HFF-Myc (cell line): ENCODE measurements at places on chromosomes 5 and 9.

DNA sequence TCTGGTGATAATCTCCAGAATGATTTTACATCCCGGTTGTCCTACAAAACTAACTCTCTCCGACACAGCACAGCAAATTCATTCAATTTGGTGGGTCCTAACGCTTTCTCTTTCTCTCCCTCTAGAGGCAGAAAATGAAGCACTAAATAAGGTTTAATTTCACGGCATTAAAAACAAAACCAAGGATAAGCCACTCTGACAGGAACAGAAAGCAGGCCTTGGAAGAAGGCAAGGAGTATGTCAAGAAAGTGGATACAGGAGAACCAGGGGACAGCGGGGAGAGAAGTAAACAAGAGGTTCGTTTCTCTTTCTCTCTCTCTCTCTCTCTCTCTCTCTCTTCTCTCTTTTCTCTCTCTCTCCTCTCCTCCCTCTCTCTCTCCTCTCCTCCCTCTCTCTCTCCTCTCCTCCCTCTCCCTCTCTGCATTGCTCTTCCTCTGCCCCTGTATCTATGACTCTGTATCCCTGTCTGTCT, 49.8 kb downstream of the EBF1 start:
- DNase-seq, result no peak

- DNase-seq, result no peak
Measured at GRCh38 chr9:114289106-114289505, 33.8 kb upstream of the ORM1 start.

DNA sequence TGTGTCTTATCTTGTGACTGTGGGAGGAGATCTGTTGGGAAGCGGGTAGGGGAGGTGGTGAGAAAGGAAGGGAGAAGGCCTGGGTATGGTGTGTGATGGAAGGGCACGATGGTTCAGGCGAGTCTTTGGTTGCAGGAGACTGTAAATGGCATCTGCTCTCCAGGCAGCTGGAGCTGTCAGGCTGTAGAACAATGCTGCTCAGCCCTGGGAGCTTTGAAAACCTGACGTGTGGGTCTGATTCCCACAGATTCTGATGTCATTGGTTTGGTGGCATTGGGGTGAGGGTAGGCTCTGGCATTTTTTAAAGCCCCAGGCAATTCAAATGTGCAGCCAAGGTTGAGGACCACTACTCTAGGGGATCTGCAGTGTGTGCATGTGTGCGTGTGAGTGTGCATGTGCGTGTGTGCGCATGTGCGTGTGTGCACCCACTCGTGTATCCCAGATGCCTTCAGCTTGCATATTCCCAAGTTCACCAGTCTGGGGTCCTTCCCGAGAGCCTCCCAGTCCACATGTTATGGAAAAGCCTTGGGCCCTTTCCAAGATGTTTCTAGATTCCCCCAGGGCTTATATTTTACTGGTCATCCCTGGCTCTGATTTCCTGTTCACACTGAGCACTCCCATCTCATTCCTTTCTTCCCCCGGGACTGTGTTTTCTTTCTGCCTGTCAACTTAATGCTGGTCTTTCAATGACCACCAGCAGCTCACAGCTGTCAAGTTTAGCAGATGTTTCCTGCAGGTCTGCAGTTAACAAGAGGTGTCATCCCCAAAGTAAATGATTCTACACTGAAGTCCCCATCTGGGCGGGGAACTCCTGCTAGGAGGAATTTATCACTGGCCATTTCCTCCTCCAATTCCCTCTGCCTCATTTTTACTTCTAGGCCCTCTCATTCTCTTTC, 34.0 kb downstream of the BOD1 start:
- DNase-seq, result peak; percentile 73

DNA sequence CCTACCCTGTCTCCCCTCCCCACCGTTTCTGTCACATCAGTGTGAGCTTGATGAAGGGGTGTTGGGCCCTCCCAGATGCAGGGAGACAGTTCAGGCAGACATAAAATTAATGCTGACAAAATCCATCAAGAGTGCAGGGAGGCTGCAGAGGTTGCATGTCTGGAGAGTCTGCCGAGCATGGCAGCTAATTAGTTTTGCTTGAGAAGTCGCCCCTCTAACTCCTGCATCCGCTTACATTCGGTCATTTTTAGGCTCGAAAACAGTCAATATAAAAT, 44.9 kb downstream of the GALNT12 start:
- no peak for DNase-seq

DNA sequence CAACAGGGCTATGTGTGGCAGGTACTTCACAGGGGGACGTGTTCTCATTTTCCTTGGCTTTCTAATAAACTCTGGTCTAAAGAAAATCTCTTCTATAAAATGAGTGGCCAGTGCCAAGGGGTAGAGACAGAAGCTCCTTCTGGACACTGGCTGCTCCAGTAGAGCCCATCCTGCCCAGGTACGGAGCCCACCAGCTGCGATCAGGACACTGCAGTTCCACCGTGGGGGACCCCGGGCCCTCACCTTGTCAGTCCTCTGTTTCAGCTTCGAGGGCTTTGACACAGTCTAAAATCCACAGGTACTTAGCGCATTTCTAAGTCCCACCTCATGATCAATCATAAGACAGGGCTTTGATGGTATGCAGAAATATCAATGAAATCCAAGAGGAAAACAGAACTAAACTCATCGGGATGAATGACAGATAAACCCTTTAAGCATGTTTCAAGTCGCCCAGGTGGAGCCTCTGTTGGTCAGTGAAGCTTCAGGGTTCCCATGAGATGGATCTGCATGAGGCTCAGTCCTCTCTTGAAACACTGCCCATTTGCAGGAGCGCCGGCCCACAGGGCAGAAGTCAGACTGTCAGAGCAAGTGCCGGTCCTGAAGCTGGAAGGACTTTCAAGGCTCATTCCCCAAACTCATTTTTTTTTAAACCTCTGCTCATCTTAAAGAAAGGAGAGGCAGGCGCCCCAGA, 20.3 kb upstream of the TERT start:
- DNase-seq, result no peak

DNA sequence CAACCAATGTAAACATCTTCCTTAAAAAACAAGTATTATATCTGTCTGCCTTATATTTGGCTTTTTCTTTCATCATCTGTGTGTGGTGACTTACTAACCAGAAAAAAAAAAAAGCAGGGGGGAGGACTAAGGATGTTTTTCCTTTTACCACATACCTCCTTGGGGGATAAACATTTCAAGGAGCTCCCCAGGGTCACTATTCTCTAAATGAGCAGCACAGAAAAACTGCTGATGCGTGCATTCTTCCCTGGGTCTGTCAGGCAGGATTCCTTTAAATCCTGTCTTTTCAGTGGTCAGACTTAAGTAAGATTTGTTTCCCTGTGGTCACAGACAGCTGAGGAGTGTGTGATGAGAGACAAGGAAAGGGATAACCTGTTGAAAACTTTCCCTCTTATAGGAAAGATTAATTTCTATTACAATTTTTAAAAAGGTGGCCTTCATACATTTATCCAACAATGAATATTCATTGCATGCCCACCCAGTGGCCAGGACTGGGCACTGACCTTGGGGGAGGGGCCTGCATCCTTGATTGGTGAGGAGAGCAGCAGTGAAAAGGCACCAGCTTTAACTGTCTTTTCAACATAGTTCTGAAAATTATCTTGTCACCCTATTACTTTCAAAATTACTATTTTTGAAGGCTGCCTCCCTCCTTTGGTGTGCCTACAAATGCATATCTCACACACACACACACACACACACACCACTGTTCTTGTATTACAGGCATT, 123.1 kb downstream of the TLE4 start:
- DNase-seq, result no peak

GRCh38 chr5:19660679-19661078, 327.3 kb downstream of the CDH18 start:
- DNase-seq, result no peak
